GM13977 (cell line): ENCODE measurements at places on chromosomes 2 and 18.
A peak's percentile ranks its signal among the peaks of the same experiment; 100 is the strongest.

DNA sequence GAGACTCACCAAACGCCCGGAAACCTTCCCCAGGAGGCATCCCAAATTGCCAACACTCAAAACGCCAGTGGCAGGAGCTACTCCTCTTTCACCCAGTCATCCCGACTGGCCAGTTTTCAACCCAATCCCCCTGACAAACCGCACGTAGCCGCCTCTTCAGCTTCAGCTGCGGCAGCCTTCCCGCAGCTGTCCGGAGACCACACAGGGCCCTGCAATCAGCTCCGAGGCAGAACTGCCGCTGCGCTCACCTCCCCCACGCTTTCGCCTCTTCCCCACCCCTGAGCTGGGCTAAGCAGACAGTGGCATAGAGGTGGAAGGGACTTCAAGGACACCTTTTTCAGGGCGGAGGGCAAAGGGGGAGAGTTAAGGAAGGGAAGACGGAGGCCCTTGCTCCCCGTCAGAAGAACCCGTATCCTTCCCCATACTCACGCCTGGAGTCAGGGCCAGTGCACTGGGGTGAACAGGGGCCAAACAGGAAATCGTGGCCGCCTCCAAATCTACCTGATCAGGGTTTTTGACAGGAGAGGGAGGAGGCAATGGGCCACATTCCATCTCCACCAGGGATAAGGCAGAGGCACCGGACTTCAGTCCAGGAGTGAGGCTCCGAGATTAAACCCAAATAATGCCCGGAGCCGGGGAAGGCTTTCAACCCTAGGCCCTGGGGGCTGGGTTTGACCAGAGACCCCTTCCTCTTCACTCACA is 16.9 kb downstream of the CYP26B1 start:
- no peak for DNase-seq

DNA sequence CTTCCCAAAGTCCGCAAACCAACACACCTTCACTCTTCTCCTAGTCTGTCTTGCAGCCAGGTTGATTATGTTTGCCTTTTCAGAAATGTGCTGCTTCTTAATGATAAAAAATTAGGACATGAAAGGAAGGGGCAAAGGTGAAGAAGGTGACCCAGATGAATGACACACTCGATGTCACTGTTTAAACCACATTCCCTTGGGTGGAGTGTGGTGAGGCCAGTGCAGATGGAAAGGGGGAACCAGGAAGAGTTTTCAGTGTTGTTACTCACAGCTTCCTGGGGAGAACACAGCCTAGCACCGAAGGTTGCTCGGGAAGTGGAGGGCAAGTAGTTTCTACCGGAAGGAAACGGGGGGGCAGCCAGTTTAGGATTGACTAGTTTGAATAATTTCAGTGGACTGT is 57.2 kb upstream of the BOD1L2 start:
- no peak for DNase-seq

DNA sequence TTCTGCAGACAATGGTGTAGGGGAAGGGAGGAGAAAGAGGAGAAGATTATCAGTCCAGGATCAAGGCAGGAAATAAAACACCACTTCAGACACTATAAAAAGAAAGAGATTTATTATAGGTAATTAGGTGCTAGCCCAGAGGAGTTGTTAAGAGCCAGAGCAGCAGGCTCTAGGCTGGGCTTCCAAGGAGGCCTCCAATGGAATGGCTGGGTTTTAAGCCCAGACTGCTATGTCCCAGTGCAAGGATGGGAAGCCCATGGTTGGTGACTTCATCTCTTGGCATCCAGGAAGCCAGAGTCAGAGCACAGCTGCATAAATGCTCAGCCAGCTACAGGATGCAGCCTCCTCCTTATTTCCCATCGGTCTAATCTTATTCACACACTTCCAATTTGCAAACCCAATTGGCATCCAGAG is 95.6 kb downstream of the LAMA3 start:
- DNase-seq = no peak

- DNase-seq = no peak
Measured at GRCh38 chr2:117953231-117953630, 60.6 kb downstream of the CCDC93 start.

DNA sequence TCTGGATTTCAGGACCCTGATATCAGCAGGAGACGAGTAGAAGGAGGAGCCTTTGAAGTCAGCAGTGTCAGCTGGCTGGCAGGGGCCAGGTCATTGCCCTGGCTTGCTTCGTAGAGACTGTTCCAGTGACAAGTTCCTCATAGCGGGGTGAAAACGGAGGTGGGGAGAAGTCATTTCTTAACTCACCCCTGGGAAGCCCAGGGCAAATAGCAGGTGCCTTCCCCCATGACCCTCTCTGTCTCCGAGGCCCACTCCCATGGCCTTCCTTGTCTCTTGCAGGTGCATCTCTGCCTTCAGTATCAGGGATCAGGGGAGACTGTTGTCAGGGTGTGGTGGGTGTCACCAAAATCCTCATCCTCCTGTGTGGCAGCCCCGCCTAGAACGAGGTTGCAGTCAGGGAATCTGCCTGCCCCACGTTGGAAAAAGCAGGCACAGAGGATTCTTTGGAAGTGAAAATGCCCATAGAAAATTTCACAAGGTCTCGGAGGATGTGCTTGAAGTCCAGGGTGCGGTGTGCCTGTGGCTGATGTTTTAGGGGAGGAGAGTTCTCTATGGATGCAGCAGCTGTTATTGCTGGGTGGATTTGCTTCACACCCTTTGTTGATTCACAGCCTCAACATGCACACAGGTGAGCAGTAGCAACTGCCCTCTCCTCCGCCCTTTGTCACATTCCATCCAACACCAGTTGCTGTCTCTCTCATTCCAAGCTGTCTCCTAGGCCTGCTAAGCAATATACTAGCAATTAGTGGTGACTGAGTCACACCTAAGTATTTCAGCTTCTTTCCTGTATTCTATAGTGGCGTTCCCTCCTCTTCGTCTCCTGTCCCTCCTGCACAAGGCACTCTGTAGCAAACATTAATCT is 142.6 kb upstream of the FHL2 start:
- no peak for DNase-seq

GRCh38 chr2:71505086-71505769 is 51.9 kb downstream of the DYSF start:
- DNase-seq = no peak

DNA sequence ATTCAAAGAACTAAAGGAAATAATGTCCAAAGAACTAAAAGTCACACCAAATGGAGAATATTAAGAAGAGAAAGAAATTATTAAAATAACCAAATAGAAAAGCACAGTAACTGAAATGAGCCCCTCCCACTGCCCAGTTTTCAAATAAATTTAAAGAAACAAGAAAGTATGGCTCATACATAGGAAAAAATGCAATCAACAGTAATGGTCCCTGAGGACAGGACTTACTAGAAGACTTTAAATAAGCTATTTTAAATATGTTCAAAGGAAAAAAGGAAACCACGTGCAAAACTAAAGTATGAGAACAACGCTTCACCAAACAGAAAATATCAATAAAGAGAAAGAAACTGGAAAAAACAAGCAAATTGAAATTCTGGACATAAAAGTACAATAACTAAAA is 58.9 kb downstream of the TMEM131 start:
- no peak for DNase-seq

- DNase-seq = peak; percentile 66
Measured at GRCh38 chr2:237774811-237775553, 23.6 kb upstream of the RBM44 start.

DNA sequence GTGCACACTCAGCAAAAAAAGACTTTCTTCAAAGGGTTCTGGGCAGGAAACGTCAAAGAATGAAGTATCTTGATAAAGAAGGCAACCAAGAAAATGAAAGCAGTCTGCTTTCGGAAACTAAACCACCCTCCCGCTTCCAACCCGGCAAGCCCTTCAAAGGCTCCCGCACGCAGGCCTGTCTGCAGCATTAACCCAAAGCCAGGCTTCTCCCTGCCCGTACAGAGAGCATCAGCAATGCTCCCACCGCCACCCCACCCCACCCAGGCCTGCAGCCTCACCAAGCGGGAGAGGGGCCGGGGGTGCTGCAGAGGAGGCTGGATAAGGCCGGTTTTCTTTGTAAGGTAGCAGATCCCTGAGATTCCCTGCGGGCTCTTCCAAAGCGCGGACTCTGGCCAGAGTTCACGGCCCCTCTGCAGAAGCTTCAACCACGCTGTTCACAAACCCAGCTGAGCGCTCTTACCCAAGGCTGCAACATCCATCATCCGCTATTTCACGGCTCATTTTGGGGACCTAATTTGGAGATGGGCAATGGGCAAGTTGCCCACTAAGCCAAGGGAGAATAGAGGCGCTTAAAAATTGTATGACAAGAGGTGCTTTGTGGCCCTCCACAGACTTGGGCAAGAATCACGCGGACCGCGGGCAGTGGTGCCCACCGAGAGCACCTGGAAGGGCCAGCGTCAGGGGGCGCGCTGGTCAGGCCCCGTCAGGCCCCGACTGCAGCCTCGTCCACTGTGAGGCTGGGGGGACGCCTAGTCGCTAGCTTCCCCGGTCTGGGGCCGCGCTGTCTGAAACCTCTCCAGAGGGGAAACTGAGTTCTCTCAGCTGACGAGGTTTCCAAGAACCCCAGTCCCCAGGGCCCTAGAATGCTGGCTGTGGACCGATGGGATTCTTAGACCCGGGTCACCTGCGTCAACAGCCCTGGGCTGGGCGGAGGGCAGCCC is 225.4 kb upstream of the ID2 start:
- DNase-seq = peak; percentile 63
